ENCODE measurements at places on chromosomes 6 and 20.

GRCh38 chr6:170542031-170542719 lies 10.9 kb downstream of the PSMB1 start:
- DNase-seq = no peak

GRCh38 chr6:130259557-130259956 lies 36.8 kb upstream of the SAMD3 start:
- no peak for DNase-seq

DNA sequence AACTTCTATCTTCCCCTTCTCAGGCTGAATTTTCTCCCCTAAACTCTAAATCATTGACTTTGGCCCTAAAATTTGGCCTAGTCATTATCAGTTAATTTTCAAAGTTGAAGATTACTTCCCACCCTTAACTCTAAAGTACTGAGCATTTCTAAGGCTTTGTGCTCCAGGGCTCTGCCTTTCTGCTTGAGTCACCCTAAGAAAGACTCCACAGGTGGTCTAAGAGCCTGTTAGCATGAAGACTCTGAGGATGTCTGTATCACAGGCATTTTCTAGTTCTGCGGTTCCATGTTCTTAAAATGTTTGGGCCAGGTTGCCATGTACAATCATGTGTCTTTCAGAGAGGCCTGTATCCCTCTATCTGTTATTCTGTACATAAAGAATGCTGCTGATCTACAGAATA lies 808.1 kb upstream of the MANEA start:
- DNase-seq = no peak

DNA sequence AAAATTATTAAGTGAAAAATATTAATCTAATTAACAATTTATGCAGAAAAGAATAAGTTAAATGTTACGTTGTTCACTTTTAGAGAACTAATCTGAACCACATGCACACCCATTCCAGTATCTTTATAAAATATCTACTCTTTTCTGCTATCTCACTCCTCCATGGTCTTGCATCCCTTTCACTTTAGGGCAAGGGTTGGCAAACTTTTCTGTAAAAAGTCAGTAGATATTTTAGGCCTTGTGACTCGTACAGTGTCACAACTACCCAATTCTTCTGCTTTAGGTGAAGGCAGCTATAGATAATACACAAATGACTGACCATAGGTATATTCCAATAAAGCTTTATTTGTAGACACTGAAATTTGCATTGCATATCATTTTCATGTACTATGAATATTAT lies 39.7 kb upstream of the SUPT3H start:
- no peak for DNase-seq

- no peak for DNase-seq
These were observed 41.0 kb downstream of the SAMD5 start for GRCh38 chr6:147549531-147549930.

- no peak for DNase-seq
These were observed 118.9 kb downstream of the DACT2 start for GRCh38 chr6:168200571-168201134.
